ENCODE measurements at places on chromosomes 7 and 10. TPM values are rescaled to one million over a fixed set of nuclear protein-coding genes. Genes with fewer than 3 reads are reported as not detected.

Gene C10orf71
- total RNA-seq, result 163 TPM

DNA sequence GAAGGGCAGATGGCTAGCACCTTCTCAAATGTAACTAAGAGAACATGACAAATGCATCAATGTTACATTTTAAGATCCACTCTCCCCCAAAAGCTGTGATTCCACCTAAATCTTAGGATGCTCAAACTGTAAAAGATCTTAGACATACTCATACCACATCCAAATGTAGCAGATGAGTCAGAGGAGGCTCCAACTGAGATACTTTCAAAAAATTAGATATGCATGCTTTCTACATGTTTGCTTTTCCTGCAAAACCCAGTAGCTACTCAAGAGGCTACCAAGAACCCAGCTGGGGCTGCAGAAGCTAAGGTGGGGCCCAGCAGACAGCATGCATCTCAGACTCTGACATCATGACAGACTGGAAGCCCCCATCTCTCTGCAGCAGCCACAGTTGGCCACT, 31.4 kb upstream of the FRMD4A start:
- no peak for DNase-seq

DNA sequence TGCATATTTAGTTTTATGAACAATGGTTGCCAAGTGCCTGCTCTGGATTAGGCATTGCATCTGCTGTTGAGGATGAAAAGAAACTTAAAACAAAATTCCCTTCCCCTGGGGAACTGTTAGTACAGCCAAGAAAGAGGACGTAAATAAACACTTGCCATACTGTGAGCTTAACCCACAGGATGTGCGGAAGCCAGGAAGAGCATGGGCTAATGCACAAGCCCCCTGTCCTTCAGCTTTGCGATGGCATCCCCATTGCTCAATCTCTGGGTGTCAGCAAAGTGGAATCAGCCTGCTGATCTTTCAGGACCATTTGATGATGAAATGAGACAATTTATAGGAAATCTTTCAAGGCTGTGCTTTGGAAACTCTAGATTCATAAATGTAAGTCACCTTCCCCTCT, 399.9 kb upstream of the IGFBP3 start:
- no peak for DNase-seq

Gene PIP4K2A
- 20.0 TPM for total RNA-seq

DNA sequence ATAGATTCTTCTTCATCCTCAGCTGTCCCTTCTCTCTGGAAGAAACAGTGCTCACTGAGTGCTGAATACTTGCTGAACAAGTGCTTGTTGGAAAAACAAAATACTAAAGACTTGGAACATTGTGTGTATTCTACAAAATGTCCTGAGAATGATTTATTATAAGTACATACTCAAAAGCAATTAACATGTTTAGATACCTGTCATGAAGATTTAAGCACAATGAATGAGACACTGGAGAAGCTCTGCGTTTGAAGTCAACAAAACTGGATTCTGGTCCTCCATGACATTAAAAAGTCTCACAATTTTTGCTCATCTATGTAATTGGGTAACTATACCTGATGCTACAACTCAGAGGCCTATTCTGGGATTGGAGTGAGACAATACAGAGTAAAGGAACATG, 34.8 kb upstream of the LAMB1 start:
- DNase-seq, result no peak

Gene GBX1
- 0.57 TPM for total RNA-seq

- no peak for DNase-seq
Observed at GRCh38 chr10:129029851-129030602, 437.0 kb upstream of the MGMT start.

DNA sequence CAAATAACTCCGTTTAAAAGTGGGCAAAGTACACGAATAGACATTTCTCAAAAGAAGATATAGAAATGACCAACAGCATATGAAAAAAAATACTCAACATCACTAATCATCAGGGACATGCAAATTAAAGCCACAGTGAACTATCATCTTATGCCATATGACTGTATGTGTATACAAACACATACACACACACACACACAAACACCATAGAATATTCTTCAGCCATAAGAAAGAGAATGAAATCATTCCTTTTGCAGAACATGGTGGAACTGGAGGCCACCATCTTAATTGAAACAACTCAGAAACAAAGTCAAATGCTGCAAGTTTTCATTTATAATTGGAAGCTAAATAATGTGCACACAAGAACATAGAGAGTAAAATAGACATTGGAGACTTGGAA, 1019.4 kb downstream of the KCNMA1 start:
- DNase-seq, result no peak

DNA sequence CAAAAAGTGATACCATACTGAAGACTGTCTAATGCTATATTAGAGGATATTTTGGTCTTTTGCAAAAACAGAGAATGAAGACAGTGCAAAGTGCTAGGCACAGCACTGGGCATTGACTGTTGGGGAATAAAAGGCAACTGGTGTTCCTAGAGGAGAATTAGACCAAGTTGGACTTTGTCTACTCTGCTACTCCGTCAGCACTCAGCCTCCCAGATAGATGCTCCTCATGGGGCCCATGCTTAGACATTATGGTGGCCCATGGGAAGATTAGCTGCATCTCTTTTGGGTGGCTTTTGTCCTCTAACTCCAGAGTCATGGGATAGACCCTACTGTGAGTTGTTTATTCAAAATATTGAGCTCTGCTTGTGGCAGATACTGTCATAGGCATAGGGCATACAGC, 113.5 kb downstream of the RBM20 start:
- no peak for DNase-seq

Gene ZNF488
- total RNA-seq, result 0.16 TPM
